ENCODE measurements at places on chromosomes 11 and 22. TPM values are rescaled to one million over a fixed set of nuclear protein-coding genes. Genes with fewer than 3 reads are reported as not detected.
A peak's percentile ranks its signal among the peaks of the same experiment; 100 is the strongest.

Gene RFPL3
- total RNA-seq = not detected

Gene OR52R1
- total RNA-seq = not detected

Gene TSSK2
- total RNA-seq = not detected

Gene MYBPC3
- total RNA-seq = not detected

Gene CRYAB
- 5.9 TPM for total RNA-seq

- no peak for DNase-seq
These were observed 11.0 kb downstream of the ZNRF3 start for GRCh38 chr22:28894334-28894733.

DNA sequence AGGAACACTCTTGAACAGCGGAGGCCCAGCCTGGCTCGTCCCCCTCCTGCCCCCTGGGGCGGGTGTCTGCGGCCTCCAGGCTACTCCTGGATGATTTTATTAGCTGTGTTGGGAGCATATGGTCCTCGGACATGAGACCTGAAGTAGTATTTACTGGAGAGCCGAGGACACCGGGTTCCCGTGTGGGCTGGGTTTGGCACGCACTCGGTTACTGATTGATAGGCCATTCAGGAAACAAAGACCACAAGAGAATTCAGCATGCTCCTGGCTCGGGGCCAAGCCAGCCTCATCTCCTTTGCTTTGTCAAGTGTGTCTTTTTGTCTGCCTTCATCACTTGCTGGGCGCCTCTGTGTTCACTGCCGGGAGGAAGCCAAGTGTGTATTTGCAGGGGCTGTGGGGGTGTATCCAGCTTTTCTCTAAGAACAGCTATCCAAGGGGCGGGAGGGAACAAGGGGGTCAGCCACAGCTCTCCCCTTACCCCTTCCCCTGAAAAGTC, 9.7 kb downstream of the FXYD2 start:
- peak; percentile 96 for DNase-seq

DNA sequence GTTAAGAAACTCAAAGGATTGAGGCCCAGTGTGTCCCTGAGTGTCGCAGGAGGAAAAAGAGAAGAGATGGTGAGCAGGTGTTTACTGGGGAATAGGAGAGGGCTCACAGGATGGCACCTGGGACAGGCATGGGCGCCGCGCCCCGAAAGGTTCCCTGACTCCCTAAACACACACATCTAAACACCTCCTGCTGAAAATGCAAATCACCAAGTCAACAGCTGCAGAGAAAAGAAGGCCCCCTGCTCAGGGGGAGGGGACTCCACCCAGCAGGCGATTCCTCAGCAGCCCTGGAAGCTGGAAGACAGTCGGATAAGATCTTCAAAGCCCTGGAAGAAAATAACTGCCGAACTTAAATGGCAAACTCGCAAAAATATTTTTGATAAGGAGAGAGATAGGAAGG, 377.2 kb downstream of the BRD1 start:
- no peak for DNase-seq

DNA sequence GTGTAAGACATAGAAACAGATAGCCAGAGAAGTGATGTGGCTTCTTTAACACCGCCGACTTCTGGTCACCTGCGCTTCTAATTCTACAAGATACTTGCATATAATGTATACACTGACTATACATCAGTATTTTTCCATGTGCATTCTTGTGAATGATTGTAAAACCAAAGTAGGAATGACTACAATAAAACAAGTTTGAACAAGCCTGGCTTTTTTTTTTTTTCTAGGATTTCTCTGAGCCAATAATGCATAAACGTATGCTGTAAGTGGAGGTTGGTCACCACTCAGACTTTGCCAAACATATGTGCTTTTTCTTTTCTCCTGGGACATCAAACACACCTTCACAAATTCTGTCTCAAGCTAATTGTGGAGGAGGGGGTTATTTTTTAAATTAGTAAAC, 237.8 kb upstream of the KIRREL3 start:
- DNase-seq = no peak

DNA sequence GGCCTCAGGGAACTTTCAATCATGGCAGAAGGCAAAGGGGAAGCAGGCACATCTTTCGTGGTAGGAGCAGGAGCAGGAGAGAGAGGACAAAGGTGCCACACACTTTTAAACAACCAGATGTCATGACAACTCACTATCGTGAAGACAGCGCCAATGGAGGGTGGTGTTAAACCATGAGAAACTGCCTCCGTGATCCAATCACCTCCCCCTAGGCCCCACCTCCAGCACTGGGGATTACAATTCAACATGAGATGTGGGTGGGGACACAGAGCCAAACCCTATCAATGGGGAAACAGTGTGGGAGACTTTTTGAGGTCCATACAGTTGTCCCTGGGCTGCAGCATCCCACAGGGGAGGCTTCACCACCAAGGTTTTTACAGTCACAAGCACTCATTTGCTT, 41.9 kb upstream of the CFAP300 start:
- no peak for DNase-seq

DNA sequence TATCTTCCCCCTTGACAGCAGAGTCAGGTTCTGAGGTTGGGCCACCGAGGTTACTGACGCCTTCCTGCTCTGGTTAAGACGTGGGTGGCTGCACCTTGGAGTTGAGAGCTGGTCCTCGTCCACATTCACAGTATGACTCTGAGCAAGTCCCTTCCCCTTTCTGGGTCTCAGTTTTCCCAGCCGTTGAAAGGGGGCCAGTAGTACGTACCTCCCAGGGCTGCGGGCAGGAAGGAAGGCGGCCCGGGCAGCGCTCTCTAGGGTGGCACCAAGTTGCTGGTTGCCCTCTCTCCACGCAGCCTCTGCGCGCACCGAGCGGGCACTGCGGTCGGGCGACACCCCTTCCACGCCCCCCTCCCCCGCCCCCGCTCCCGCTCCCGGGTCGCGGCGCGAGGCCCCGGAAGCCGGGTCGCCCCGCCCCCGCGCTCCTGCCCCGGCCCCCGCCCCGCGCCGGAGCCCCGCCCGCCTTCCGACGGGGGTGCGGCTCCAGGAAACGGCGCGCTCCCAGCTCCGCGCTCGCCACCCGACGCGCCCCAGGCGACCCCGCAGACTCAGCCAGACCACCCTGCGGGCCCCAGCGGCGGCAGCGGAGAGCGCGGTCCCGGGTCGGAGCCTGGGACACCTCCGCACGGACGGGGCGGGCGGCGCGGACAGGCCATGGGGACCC, at the start of gene EHBP1L1:
TSS of gene EHBP1L1 (plus strand) at position 486 of the 664 bp plus-strand sequence. CDS start 250 bp downstream, outside the sequence.
- no peak for DNase-seq

- no peak for DNase-seq
These were observed 2.5 kb downstream of the WNT7B start for GRCh38 chr22:45974498-45974897.

DNA sequence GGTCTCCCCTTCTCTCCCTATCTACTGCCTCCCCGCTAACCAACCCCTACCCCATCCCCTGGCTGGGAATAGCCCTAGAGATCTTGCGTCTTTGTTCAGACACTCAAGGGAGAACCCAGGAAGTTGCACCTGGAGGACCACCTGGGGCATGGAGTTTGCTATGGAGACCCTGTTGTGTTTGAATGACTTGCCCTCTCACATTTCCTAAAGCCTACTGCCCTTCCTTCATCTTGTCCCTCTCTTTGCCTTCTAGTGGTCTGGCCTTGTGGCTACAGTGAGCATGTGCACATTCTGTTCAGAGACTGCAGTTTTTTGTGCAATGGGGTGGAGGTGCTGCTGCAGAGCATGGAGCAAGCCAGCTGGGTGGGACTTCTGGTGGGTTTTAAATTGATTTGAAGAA, 42.5 kb downstream of the ZNRF3 start:
- DNase-seq = no peak

DNA sequence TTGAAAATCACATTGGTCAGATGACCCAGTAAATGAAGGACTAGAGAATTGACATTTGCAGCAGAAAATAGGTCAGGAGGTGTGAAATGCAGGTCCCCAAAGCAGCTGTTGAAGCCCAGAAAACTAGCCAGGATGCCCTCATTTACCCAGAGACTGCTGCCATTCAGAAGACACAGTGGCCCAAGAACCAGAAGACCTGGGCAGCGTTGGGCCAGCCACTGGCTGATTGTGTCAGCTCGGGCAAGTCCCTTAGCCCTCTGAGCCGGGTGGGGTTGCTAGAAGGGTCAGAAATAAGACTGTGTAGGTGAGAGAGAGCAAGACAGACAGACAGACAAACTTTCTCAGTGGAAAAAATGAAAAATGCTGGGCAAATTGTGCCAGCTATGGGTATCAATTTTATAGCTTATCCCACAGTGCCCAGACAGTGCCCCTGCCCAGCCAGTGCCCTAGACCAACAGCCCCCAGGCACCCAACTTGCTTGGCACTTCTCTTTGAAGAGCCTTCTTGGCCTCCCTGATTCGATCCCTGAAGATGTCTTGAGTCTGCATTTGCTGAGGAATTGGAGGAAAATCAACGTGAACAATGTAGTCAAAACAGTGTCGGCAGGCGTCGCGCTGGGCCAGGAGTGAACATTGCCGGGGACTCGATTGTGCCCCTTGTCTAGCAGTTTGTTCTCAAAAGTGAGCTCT, 198.3 kb downstream of the MN1 start:
- no peak for DNase-seq

- no peak for DNase-seq
These were observed 635 bp downstream of the PRR5 start for GRCh38 chr22:44702479-44703198.
